ENCODE measurements at places on chromosomes 2 and 18.

DNA sequence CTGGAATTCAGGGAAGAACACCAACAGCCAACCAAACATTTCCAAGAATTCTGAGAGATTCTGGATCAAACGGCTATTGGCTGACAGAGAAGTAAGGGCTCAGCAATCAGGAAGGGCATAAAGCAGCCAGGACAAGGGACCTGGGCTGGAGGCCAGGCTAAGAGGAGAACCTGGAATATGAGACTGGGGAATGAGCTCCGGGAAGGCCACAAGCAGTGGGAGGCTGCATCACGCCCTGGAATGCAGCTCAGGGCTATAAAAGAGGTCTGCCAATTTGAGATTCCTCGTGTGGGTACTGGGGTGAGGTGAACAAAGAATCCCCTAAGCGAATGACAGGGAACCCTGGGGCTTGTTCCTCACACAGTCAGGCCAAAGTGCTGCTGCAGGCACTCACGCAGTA lies 60.4 kb downstream of the ANO7 start:
- DNase-seq: no peak

GRCh38 chr2:167293943-167294775 lies 405.9 kb downstream of the XIRP2 start:
- no peak for DNase-seq

DNA sequence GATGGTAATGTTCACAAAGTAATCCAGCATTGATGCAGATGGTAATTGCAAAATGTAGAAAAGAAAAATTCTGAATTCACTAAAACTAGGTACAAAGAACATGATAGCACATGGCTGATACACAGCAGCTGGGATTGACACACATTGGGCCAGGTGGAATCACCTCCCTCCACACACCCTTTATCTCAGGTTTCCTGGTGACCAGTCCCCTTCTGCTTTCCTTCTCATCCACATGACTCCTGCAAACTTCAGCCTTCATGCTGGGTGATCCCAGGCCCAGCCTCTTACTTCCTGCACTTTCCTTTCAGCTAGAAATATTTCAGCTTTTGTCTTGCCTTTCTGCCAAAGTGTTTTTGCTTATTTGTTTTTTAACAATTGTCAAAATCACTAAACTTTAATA lies 246.9 kb downstream of the LNPK start:
- no peak for DNase-seq

GRCh38 chr2:71562518-71562917 lies 109.2 kb downstream of the DYSF start:
- DNase-seq: no peak

DNA sequence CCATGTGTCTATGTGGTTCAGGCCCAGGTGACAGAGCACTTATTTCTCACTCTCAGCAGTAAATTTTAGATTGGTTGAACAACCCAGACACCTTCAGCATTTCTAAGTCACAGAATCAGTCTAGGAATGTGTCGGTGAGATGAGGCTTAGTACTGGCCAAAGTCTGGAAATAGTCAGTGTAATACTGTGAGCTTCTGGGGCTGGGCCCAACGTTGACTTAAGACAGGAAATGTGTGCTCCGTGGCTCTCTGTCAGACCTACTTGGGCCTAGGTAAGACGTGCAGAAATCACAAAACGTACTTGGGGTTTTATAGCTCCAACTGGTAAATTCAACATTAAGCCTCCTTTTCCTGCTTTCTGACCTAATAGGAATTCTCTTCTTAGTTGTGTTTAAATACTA lies 160.3 kb upstream of the COL3A1 start:
- no peak for DNase-seq

DNA sequence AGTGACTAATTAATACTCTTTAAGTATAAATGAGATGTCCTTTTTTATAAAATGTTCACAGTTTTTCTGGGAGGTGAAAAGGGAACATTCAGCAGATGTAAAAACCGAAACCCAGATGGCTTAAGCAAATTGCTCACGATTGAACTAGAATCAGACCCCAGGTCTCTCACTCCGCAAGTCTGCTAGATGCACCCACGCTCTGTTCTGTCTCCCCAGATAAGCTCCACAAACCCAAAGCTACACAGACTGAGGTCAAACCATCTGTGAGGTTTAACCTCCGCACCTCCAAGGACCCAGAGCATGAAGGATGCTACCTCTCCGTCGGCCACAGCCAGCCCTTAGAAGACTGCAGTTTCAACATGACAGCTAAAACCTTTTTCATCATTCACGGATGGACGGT lies 3.2 kb downstream of the LIPG start:
- no peak for DNase-seq

DNA sequence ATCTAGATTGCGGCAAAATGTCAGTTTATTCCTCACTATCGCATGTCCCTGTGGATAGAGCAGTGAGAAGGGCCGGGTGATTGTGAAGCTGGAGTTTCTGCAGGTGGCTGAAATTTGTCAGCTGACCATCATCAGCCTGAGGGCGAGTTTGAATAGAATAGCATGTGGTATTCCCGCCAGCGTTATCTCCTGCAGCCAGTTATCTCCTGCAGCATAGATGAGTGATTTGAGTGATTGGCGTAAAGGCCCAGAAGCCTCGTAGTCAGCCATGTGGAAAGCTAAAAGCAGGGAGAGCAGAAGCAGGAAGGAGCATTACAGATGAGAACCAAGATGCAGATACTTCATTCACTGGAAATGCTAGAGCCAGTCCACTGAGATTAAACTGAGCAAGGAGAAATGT lies 65.5 kb downstream of the CABLES1 start:
- no peak for DNase-seq

GRCh38 chr2:140648393-140648792 lies 1482.4 kb downstream of the LRP1B start:
- no peak for DNase-seq

GRCh38 chr2:26977012-26977411 lies 6.6 kb downstream of the MAPRE3 start:
- DNase-seq: no peak
